ENCODE measurements at places on chromosomes 7 and 10.

DNA sequence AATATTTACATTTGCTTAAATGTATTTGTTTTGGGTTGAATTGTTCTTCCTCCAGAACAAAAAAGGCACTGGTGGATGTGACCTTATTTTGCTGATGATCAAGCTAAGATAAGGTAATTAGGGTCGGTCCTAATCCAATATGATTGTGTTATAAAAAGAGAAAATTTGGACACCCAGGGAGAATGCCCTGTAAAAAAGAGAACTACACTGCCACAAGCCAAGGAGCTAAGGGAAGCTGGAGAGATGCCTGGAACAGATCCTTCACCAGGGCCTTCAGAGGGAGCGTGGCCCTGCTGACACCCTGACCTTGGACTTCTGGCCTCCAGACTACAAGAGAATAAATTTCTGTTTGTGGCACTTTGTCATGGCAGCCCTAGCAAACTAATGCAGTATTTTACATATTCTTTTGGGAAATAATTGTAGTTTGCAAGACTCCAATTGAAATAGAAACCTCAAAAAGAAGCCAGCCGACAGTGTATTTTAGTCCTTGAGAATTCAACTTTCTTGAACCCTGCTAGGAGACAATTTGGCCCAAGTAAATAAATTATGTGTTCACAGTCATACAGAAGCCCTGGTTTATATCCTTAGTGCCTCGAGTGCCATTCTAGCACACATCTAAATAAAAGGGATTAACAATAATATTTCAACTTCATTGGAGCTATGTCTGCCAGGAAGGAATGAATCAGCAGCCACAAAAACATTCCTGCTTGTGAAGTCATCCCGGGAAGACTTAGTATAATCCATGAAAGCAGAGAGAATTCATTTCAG, 164.6 kb downstream of the PKD1L1 start:
- no peak for DNase-seq

- no peak for DNase-seq
These were observed 508.3 kb downstream of the SORCS3 start for GRCh38 chr10:105149371-105149891.

- DNase-seq, result no peak
These were observed 4.6 kb upstream of the ARHGAP22 start for GRCh38 chr10:48609441-48609840.

DNA sequence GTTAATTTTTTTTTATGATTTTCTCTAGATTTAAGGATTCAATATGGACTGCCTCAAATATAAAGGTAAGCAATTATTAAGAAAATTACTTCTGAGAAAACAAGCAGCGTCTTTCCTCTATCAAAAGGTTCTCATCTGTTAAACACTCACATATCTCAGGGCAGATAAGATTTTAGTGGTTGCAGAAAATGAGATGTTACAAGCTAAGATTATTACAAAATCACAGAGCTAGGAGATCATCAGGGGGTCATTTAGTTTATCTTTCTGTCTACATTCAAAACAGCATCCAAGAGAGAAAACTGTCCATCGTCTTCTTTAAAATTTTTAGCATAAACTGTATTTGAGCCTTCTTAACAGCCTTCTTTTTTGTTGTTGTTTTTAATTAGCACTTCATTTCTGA, 29.1 kb upstream of the RHOBTB1 start:
- no peak for DNase-seq

DNA sequence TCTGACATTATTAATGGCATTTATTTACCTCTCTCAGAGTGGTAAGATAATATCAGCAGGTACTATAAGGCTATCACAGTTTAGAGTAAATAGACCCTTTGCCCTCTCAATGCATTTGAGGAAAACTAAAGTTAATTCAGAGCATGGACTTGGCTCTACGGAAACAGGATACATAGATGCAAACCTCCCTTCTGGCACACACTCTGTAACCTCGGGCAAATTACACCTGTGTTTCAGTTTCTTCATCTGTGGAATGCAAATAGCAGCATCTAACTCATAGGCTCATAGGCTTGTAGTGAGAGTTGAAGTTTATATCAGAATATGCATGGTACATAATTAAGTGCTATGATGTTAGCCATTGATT, 5.6 kb downstream of the RAPGEF5 start:
- DNase-seq, result no peak

GRCh38 chr7:125878235-125878956, 948.8 kb upstream of the POT1 start:
- no peak for DNase-seq

- DNase-seq, result no peak
These were observed 995.2 kb downstream of the KCNMA1 start for GRCh38 chr10:76642358-76642757.

DNA sequence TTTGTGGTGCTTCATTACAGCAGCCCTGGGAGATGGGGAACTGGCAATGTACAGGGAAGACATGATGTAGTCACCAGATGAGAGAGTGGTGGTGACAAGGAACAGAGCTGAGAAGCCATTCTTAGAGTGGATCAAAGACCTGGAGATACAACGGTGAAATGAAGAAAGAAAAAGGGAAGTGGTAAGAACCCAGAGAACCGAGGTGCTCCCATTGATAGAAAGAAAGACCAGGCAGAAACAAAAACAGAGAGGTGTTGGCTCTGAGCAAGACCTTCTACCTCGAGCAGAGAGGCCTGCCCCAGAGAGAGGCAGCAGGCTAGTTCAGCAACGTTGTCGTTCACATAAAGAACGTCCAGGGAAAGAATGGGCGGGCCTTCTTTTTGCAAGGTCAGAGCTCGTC, 186.7 kb downstream of the ADAM12 start:
- DNase-seq, result no peak

- no peak for DNase-seq
These were observed 121.5 kb upstream of the PRR15 start for GRCh38 chr7:29442146-29442545.

- DNase-seq, result no peak
These were observed 200.3 kb downstream of the CACNB2 start for GRCh38 chr10:18340496-18341051.

DNA sequence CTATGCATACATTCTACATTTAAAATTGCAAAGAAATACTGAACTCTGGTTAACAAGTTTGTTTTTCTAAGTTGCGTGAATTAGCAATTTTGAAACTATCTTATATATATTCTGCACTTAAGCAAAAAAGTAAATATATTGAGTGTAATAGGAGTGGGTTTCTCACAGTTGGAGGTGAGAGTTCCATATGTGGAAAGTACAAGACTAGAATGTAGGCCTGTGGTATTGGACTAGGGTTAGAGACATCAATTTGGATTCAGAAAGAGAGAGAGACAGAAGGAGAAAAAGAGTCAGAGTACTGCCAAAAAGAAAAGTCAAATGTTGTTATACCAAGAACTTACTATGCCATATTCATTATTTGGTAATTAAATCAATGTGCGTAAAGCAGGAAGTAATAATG, 47.3 kb upstream of the ITGB8 start:
- DNase-seq, result no peak

GRCh38 chr7:30727061-30727945, 24.6 kb upstream of the INMT start:
- DNase-seq, result peak; percentile 31

DNA sequence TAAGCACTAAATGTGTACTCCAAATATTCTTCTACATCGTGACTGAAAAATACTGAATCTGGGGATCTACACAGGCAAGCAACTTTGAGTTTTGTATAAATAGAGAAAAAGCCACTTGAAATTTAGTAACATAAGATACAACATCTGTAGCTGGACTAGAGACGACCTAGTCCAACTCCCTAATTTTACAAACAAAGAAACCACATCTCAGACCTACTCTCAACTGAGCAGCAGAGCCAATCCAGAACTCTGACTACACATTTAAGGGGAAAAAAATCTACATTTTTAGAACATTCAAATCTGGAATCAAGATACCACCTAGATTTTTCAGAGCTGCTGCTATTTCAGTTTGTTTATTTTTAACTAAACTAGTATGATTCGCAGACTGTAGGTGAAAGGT, 88.9 kb downstream of the CABCOCO1 start:
- no peak for DNase-seq

GRCh38 chr7:86094166-86094669, 549.5 kb upstream of the GRM3 start:
- no peak for DNase-seq

GRCh38 chr7:116724560-116725231, 52.7 kb downstream of the MET start:
- no peak for DNase-seq

DNA sequence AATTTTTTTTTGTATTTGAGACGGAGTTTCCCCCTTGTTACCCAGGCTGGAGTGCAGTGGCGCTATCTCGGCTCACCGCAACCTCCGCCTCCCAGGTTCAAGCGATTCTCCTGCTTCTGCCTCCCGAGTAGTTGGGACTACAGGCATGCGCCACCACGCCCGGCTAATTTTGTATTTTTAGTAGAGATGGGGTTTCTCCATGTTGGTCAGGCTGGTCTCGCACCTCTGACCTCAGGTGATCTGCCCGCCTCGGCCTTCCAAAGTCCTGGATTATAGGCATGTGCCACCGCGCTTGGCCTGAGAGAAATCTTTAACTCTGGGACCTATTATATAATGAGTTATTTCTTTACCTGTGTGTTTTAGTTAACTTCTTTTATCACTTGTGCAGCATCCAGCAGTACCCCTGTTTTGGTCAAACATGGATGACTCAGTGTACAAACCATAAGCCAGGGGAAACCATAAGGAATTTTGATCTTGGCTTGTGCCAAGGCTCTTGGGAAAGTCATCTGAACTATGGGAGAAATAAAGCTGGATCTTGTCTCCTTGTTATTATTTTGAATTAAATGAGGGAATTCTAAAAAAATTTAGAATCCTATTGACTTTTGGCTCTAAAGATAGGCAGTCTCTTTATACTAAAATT, 23.6 kb upstream of the ZRANB1 start:
- peak; percentile 3 for DNase-seq

- peak; percentile 13 for DNase-seq
These were observed 10.9 kb downstream of the C10orf71 start for GRCh38 chr10:49309691-49310411.

DNA sequence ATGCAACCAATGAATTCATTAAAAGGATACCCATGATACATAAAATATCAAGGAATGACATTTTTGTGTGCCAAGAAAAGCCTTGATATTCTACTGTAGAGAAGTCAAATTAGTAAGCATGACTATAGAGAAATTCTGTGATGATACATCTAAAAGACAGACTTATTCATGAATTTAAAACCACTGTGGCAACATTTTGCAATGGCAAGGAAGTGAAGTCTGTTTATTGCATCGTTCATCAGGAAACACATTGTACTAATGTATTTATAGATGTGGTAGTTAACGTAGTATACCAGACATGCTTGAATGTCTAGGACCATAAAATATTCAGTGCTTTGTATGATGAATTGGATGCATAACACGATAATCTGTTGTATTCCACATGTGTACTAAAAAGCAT, 9.3 kb upstream of the CLEC5A start:
- DNase-seq, result no peak

DNA sequence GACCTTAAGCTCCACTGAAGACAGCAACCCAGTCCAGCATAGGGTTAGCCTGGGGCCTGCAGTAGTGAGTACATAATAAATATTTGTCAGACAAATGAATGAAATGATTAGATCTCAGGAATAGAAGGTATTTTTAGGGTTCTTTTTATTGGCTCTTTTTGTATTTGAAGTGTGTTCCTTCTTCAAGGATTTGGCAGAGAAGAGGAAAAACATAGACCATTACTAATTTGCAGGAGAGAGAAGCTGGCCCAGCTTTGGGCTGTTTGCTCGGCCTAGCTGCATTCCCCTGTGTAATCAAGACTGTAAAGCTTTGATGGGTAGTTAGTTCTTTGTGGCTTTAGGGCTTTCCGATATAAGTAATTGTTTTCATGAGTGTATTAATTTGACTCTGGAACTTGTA, 64.2 kb downstream of the CNNM2 start:
- no peak for DNase-seq

- DNase-seq, result no peak
These were observed 1.2 kb upstream of the OR6V1 start for GRCh38 chr7:143050931-143051330.

DNA sequence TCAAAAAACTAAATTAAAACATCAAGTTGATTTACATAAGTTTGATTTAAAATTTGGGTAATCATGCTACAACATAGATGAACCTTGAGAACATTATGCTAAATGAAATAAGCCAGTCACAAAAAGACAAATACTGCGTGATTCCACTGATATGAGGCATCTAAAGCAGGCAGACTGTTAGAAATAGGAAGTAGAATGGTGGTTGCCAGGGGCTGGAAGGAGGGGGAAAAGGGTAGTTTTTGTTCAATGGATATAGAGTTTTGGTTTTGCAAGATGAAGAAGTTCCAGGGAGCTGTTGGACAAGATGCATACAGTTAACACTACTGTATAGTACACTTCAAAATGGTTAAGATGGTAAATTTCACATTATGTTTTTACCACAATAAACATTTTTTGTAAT, 45.0 kb upstream of the IFRD1 start:
- DNase-seq, result no peak

DNA sequence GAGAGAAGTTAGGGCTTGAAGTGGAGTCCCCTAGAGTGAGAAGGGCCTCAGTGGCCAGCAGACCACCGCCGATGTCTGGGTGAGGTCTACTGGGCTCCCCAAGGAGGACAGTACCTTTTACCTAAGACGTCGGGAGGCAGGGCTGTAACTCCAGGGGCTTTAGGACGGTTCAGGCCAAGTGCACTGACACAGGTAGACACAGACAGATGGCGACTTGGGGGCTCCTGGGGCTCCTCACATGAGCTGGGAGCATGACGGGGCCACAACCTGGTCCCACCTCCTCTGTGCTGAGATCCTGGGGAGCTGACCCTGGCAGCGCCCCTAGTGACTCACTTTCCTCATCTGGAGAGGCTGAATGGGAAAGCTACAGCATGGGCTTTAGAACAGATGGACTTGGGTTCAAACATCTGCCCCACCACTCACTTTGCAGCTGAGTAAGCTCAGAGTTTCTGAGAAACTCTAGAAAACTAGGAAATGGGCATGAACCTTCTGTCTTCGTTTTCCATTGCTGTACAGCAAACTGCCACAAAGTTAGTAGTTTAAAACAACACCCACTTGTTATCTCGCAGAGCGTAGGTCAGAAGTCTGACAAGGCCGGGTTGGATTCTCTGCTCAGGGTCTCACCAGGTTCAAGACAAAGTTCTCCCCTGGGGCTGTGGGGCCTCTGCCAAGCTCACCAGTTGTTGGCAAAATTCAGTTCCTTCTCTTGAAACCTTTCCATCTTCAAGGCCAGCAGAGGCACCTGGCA, 4.7 kb upstream of the COMTD1 start:
- DNase-seq, result no peak
